ENCODE measurements at places on chromosomes 5 and 9.
A peak's percentile ranks its signal among the peaks of the same experiment; 100 is the strongest.

DNA sequence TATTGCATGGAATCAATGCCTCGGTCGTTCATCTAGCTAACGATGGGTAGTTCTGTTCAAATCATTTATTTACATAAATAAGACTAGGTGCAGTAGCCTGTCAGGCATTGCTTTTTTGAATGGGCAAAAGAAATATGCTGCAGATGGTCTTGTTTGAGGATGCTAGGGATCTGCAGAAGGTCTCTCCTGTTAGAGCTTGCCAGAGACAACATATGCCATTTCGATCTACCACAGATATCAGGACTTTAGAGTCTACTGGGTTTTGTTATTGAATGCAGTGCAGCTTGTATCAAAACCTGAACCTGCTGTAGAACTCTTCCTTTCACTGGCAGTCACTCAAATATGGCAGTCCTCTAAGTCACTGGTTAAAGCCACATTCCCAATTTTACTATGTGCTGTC lies 381.1 kb upstream of the CDH10 start:
- no peak for DNase-seq

DNA sequence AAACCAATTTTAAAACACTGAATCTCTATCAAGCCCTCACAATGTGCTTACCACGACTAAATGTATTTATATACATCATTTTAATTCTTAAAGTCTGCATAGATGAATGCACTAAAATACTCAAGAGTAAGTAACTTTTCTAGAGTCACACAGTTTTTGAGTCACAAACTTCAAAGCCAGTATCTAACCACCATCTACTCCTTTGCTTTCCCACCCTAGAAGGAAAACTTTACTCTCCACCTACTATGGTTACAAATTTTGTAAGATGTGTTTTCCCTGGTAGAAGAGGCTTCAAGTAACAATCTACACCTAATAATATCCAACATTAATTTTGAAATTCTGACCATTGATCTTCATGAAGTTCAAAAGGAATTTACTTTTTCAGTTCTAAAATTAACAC lies 18.7 kb downstream of the ZFAND5 start:
- no peak for DNase-seq

DNA sequence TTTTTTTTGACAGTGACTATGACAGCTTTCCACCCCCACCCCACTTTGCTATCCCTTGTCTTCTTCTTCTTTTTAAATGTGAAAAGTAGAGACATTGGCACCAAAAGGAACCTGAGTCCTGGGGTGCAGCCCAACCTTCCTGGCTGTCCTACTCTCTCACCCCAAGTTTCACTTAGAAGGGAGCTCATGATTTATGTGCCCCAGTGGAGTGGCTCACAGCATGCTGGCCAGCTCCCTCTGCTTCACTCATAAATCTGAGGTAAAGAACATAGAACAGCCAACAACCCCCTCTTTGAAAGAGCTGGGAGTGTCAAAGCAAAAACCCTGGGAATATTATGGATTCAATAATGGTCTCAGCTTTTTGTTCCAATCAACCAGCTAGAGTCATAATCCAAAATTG lies 196.3 kb upstream of the DAPK1 start:
- DNase-seq: no peak

GRCh38 chr9:20701060-20701459 lies 17.0 kb downstream of the FOCAD start:
- no peak for DNase-seq

DNA sequence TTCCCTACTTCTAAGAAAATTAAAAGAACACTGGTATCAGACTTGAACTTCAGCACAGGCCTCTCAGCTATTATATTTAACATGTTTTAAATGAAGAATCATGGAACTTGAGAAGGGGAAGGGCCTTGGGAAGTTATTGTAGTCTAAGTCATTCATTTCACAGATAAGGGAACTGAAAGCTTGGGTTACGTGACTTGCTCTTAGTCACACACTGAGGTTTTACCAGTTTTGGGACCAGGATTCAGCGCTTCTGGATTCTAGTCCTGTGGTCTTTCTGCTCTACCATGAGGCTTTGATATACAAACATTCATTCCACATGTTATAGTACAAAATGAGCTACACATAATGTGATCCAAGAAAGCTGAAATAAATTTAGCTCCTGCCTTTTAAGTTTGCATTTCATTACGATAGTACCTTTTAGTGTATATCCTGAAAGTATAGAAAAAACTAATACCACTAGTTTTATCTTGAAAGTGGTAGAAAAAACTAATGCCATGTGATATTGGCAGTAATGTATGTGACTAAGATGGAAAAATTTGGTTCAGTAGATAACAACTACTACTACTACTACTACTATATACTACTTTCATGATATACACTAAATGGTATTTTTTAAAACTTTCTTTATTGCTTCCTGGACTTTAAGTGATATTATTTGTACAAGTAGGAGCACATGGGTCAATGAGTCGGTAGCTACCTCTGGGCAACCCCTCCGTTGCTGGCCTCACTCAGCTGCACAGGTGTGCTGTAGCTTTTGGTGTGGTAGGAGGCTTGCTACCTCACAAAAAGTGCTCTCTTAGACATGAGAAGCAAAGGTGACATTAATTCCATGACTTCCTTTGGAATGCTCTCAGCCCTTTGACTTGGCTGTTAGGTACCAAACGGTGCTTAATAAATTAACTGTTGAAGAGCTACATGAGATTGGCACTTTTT lies 40.7 kb downstream of the F2RL2 start:
- no peak for DNase-seq

DNA sequence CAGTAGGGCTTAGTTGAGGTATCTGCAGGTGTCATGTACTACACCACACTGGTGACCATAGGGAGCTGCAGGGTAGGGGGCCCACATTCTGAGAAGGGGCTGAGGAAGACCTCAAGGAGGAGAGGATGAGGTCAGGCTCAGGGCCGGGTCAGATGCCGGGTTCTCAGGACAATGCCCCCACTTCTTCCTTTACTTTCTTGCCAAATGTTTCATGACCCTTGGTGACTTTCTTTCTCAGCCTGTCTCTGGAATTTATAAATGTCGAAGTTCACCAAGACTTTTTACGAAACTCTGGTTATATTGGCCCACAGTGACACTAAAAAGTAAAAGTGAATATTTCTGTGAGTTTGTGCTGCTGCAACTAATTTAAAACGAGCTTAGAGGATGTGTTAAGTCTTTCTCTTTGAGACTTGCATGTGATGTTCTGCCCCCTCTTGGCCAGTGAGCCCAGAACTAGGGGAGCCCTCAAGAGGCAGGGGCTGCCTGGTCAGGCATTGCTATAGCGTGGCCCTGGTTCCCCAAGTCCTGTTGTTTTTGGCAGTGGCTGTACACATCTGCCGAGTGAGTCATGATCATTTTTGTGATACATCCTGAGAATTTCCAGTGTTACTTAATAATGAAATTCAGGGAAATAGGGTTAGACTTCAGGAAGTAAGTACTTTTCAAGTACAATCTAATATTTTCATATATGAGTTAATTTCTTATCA lies 11.2 kb downstream of the ACO1 start:
- DNase-seq: no peak

DNA sequence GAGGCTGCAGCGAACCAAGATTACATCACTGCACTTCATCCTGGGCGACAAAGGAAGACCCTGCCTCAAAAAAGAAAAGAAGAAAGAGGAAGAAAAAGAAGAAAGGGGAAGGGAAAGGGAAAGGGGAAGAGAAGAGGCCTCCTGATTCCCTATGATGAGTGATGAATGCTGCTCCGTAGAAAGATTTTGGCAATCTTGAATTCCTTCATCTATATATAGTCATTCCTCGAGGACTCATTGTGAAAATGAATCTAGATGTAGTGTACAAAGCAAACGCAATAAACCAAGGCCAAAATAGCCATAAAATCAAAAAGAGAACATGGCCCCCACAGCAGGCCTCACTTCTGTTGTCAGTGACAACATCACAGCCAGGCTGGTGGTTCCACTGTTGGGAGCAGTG lies 218.0 kb downstream of the DCP2 start:
- DNase-seq: no peak

DNA sequence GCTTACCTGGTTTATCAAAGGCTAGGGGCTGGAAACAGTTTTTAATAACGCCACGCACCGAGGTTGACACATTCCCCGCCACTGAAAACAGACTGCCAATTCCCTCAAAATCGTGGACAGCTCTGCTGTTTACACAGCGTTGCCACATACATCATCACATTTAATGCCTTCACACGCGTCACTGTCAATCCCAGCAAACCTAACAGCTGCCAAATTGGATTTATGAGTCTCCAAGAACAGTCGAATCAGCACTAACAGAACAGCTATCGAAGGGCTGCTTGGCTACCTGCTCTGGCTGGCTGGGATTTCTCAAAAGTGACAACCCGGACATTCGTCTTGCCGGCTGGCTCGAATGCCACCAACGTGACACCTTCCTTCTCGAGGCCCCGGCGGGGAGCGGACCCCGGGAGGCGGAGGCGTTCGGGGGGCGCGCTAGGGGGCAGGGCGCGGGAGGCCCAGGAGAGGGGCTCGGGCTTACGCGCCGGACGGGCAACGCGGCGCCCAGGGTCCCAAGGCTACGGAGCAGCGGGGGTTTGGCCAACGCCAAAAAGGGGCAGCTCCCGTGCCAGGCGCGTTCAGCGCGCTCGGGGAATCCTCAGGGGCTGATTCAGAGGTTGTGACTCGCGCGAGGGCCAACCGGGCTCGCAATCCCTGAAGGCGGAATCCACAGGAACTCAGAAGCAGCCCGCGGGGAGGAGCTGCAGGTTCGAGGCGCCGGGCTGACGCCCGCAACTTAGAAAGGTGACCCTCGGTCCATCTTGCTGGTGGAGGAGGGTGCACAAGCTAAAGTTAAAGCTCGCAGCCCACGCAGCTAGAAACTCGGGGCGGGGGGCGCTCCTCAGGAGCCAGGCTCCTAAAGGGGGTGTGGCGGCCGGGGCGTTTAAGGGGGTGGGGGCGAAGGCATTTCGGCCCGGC lies 1.2 kb downstream of the CDC14B start:
- peak; percentile 68 for DNase-seq

GRCh38 chr5:133470841-133471240 lies 141.5 kb downstream of the FSTL4 start:
- no peak for DNase-seq

- peak; percentile 61 for DNase-seq
Measured at GRCh38 chr5:177310332-177310731, 1.4 kb downstream of the MXD3 start.

GRCh38 chr5:1431021-1431811 lies 14.0 kb downstream of the SLC6A3 start:
- peak; percentile 54 for DNase-seq

GRCh38 chr5:126914801-126915436 lies 115.4 kb downstream of the MARCHF3 start:
- DNase-seq: no peak

- DNase-seq: no peak
Measured at GRCh38 chr5:142618130-142618523, 67.8 kb downstream of the FGF1 start.

DNA sequence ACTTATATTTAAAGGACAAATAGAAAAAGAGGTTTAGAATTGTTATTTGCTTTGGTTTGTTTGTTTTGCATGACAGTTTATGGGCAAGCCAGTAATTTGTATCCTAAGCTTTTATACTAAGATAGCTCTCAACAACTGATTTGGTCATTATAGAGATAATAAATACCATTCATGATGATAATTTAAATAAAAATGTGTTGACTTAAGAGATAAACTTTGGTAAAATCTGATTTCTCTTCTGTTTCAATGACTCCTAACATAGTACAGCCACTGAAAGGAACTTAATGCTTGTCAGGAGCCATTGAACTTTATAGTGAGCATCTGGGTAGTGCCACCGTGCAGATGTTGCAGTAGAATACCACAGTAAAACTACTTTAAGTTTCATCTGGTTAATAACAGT lies 160.7 kb upstream of the ACOT12 start:
- DNase-seq: no peak

GRCh38 chr9:17627641-17628040 lies 48.8 kb downstream of the SH3GL2 start:
- DNase-seq: no peak

- DNase-seq: no peak
Measured at GRCh38 chr9:32092031-32092430, 292.4 kb upstream of the ACO1 start.

DNA sequence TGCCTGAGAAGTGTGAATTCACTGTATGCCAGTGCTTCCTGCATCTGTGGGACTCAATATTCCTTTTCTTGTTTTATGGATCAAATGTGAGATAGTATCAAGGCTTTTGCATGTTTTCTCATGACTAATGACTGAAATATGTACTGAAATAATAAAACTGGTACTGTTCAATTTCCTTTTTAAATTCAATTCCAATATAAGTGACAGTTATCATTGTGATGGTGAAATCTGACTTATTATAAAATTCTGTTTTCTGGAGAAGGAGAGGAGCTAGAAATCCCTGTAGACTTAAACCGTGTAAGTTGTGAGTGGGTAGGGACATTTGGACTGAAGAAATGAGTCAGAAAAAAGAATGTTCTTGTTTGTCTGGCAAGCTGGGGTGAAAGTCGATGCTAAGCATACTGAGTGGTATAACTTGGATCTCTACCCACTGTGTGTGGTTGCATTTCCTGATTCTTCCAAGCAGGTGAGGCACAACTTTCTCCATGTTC lies 245.2 kb downstream of the EFNA5 start:
- no peak for DNase-seq

- no peak for DNase-seq
Measured at GRCh38 chr9:76759732-76760131, 4.5 kb upstream of the PCA3 start.

- DNase-seq: no peak
Measured at GRCh38 chr5:31944684-31945445, 229.3 kb downstream of the GOLPH3 start.

GRCh38 chr5:157549954-157550549 lies 25.5 kb downstream of the ADAM19 start:
- no peak for DNase-seq

GRCh38 chr5:170603109-170603508 lies 99.3 kb downstream of the KCNIP1 start:
- DNase-seq: no peak

DNA sequence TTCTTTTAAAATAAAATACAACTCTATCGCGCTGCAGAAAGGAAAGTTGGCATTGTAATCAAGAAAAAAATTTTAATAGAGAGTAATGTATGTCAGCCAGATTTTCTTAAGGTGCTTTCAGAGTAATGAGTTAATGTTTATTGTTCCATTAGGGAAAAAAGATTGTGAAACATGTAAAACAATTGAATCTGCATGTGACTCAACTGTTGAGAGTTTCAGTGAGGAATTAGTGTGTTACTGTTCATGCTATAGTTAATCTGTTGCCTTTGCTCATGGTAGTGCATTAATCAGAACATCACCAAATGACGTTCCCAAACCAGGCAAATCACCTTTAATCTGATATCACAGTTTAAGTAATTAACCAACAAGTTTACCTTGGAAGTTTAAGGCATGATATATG lies 600.5 kb downstream of the NR2F1-AS1 start:
- no peak for DNase-seq

- DNase-seq: no peak
Measured at GRCh38 chr9:128701227-128701854, 962 bp upstream of the PKN3 start.

GRCh38 chr9:16196206-16196605 lies 643.4 kb downstream of the CCDC171 start:
- DNase-seq: no peak

GRCh38 chr5:177545487-177546257 lies 8.7 kb downstream of the FAM193B start:
- no peak for DNase-seq

Data from activated effector memory CD4-positive, alpha-beta T cell treated with anti-CD3 and anti-CD28 coated beads, Interleukin-2, amount 50 U/mL, for 16 hours (primary cell).